Naive thymus-derived CD4-positive, alpha-beta T cell (primary cell): ENCODE measurements at places on chromosomes 16 and 17.
A peak's percentile ranks its signal among the peaks of the same experiment; 100 is the strongest.

DNA sequence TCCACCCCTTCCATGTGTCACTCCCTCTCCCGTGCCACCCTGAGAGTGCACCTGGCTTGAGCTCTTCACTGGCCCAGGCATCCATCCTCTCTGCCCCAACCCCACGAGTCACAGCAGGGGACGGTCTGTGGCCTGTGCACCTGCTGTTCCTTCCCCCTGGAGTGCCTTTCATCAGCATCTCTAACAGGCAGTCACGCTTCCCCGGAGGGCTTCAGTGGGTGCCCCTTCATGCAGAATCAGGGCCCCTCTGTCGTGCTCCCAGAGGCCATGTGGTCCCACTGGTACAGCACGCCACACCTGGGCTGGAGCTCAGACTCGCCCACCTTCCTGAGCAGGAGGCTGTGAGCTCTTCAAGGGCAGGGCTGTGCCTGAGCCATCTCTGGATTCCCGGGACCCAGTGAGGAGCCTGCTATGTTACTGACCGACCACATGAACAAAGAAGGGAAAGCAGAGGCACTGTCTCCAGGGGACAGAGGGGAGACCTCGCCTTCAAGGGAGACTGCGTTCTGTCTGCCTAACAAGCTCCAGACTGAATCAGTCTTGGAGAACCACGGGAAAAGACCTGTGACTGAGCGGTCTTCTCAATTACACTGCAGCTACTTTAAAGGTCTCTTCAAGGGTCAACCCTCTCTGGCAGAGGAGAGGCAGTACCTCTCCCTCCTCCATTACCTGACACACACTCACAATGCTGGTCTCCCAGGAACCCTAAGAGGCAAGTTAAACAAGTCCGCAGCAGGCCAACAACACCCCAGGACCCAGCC is 78.8 kb upstream of the DOC2B start:
- no peak for DNase-seq

GRCh38 chr17:3657874-3658783 is 10.2 kb downstream of the TAX1BP3 start:
- DNase-seq: no peak

DNA sequence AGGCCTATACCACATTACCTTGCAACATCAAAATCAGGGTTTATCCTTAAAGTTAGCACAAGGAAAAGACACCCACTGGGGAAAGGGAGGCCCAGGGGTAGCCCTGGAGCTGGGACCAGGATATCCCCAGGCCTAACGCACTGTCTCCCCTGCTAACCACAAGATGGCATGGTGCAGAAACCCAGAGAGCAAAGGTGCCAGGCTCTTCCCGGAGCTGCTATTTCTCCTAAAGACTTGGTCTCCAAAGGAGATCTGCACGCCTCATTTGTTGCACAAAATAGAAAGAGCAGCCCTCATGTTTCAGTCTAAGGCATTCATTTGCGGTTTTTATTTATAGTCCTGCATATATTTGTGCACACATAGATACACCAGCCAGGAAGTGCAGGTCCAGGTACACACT is 408.6 kb downstream of the SOX9 start:
- no peak for DNase-seq

DNA sequence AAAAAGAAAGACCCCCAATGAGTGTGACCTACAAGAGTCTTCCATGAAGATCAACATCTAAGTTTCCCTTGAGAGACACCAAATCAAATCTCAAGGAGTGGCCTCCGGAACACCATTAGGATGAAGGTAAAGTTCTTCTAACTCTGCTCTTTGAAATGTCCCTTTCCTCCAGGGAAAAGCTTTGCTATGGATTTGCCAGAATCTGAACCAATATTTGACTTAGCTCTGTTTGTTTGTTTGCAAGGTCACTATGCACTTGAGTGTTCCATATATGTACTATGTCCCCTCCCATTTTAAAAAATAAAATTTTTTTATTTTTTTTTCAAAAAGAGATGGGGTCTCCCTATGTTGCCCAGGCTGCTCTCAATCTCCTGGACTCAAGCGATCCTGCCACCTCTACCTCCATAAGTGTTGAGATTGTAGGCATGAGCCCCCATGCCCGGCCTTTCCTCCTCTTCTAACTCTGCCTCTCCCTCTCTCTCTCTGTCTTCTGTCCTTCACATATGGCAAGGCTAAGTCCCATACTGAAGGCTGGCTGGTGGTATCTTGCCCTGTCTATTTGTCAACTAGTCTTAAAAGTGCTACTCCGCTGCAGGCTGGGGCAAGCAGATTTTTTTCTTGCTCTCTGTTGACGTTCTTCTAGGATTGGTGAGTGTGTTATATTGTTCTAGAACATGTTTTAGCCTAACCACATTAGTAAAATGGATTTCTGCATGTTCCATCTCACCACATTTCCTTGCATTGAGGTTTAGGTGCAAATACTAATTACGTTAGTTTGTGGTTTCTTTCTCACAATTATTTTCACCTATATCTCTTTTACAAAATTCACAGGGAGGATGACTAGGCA is 276.7 kb upstream of the DYNLRB2 start:
- DNase-seq: no peak

GRCh38 chr17:36689089-36689667 is 87.8 kb downstream of the MRM1 start:
- no peak for DNase-seq

DNA sequence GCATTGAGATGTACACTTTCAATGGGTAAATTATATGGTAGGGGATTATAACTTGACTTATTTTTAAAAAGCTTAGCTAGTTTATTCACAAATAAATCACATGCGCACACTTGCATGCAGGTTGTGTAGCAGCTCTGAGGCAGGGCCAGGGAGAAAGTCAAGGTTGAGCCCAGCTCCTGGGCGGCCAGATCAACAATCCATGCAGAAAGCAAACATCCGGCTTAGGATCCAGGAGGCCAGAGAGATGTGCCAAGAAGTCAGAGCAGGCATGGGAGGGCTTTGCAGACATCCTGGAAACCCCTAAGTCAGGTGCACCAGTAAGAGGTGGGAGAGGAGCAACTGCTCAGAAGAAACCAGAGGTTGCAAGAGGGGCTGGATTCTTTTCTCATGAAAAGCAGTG is 186.5 kb downstream of the AXIN2 start:
- DNase-seq: no peak

- no peak for DNase-seq
Measured at GRCh38 chr16:67528222-67528869, at the start of gene RIPOR1. Gene RIPOR1 (plus strand): TSS chr16:67528829. CDS start chr16:67538447, 9,618 bp downstream.

- no peak for DNase-seq
Measured at GRCh38 chr17:193841-194806, 12.7 kb upstream of the DOC2B start.

DNA sequence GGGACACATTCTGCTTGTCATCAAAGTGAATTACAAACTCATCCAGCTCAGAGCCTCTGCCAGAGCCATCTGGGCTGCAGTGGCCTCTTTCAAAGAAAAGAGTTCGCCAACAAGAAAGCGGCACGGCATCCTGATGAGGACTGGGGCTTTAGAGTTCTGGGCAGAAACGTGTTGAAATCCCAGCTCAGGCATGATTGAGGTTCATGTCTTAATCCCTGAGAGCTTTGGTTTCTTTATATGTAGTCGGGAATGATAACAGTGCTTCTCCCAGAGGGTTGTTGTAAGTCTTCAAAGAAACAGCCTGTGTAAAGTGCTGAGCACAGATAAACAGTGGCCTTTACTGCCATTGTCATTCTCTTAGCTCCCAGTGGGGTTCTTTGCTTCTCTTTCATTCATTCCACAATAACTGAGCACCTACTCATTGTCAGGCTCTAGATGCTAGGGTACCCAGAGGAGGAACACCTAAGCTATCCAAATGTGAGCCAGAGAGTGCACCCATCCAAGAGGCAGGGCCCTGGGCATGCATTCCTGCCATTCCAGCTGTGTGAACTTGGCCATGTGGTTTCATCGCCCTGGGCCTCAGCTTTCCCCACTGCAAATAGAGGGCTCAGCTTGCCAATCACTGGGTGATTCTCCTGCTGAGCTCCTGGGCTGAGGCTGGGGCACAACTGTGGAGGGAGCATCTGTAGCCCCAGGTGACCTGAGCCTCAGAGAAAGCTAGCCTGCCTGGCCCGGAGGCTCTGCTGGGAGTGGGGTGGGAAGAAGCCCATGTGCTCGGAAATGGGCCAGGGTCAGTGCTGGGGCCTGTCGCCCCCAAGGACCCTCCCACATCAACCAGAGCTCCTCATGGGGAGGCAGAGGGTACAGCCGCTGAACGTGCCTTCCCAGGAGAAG is 38.3 kb upstream of the CRHR1 start:
- no peak for DNase-seq

GRCh38 chr17:49076573-49077384 is 55.8 kb upstream of the B4GALNT2 start:
- no peak for DNase-seq

- no peak for DNase-seq
Measured at GRCh38 chr16:29975134-29975538, 1.5 kb downstream of the TAOK2 start.

DNA sequence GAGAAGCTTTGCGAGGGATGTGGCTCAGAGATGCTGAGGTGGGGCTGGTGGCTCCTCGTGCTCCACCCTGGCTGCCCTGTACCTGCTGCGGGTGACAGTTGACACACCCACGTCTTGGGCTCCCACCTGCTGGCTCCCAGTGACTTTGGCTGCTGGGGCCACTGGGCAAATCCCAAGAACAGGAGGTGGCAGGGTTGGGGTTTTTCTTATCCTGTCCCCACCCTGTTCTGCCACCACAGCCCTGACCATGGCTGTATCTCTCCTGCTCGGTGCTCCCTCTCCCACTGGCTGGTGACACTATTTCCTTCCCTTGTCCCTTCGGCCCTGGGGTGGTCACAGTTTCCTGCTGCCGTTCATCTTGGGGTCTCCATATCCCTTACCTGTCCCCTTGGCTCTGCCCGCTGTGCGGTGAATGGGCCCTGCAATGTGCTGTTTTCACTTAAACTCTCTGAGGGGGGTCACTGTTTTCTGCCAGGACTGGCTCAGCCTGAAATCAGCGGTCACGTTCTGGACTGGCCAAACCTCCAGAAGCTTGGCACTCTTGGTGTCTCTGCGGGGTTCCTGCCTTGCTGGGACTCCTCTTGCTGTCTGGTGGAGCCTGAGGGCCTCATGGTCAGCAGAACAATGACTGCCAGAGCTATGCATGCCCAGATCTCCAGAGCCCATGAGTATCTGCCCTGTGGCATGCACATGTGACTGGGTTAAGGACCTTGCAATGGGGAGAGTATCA is 144.2 kb downstream of the IRF8 start:
- no peak for DNase-seq

DNA sequence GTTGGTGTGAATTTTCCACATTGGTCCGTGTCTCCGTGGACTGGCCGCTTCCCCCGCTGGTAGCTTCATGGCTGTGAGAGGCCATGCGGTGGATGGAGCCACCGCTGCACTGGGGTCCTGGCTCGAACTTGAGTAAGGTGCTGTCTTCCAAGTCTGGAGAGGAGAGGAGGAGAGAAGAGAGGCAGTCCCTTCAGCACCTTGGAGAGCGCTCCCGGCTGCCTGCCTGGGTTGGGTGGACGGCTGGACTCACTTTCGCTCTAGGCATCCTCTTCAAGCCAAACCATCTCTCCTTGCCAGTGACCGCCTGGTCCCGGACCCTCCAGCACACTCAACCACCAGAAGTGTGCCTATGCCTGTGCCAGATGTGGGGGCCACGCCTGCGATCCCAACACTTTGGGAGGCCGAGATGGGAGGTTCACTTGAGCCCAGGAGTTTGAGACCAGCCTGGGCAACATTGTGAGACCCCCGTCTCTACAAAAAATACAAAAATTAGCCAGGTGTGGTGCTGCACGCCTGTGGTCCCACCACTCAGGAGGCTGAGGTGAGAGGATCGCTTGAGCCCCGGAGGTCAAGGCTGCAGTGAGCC is 6.2 kb downstream of the JPH3 start:
- peak; percentile 51 for DNase-seq

DNA sequence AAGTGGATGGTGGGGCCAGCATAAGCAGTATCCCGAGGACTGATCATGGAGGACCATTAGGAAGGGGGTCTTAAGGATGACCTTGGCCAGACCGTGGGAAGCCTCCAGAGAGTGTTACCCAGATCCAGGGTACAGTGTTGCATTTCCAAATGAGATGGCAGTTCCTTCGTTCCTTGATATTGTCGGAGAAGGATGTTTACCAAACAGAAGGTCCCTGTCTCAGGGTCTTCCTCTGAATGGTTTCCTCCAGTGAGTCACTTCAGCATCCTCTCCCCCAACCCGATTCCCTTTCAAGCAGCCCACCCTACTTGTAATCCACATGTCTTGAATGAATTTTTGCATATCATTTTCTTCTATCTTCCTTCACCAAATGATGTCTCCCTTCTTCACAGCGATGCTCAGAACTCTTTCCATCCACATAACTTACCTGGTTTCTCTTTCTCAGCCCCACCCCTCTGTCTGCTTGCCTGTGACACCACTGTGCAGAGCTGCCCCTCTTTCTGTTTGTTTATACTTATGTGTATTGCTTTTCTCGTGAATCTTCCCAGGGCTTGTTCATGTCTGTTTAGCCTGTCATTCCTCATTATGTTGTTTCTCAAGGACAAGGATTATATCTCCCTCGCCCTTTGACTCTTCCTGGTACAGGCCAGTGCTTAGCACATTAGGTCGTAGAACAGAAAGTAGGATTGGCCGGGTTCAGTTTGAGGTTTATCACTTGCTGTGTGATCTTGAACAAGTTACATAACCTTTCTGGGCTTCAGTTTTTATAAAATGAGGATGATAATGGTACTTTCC is 5.7 kb downstream of the GOSR2 start:
- no peak for DNase-seq

GRCh38 chr17:76567634-76568432 is 17.8 kb downstream of the ST6GALNAC2 start:
- no peak for DNase-seq

DNA sequence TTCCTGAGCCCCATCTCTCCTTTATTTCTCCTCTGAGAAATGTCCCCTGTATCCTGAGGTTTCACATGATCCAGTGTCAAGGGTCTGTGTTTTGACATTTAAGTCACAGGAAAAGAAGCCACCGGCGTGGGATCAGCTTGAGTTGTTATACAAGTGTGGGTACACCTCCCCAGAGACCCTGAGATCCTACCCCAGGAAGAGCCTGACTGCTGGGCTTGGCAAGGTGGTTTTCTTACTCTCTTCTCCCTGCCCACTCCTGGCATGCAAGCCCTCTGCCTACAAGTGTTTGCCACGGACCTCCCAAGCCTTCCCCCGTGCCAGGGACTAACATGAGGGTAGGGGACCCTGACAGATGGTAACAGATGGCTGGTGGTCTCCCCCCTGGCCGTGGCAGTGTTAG is 2.8 kb upstream of the ARHGAP27 start:
- no peak for DNase-seq

- DNase-seq: no peak
Measured at GRCh38 chr16:57531635-57532265, 4.6 kb downstream of the CCDC102A start.
